ENCODE measurements at places on chromosomes 16 and 17.
A peak's percentile ranks its signal among the peaks of the same experiment; 100 is the strongest.

DNA sequence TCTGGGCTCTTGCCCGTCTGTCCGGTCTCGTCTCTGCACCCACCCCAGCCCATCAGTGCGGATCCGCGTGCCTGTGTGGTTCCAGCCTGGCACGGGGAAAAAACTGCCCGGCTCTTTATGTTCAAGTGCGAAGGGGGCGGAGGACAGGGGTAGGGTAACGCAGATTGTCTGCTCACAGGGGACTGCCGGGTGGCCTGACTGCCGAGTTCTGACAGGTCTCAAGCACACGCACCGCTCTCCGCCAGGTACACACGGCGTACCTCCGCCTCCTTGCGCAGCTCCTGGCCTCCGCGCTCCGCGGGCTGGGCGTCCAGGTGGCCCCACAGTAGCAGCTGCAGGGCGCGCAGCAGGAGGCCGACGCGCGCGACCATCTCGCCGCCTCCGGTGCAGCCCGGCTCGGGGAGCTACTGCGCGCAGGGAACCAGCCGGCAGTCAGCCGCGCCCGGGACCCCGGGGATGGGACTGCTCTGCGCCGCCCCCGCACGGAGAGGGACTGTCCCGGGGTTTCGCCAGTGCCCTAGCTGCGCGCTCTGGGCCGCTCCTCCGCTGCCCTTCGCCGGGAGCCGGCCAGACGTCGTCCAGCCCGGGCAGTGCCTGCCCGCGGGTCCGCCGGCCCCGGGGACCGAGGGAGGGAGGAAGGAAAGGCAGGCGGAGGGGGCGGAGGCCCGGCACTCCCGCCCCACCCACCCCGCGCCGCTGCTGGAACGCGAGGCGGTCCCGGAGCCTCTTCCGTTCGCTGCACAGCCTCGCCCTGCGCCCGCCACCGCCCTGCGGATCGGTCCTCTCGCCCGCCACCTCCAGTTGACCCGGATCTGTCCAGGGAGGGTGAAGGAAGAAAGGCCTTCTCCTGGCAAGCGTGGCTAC, at the start of gene MMP28:
TSS of gene MMP28 (minus strand) at position 635 of the 864 bp plus-strand sequence. CDS start at position 371, 264 bp downstream.
- peak; percentile 50 for DNase-seq

GRCh38 chr17:64938925-64939474, 19.7 kb upstream of the LRRC37A3 start:
- DNase-seq, result no peak

DNA sequence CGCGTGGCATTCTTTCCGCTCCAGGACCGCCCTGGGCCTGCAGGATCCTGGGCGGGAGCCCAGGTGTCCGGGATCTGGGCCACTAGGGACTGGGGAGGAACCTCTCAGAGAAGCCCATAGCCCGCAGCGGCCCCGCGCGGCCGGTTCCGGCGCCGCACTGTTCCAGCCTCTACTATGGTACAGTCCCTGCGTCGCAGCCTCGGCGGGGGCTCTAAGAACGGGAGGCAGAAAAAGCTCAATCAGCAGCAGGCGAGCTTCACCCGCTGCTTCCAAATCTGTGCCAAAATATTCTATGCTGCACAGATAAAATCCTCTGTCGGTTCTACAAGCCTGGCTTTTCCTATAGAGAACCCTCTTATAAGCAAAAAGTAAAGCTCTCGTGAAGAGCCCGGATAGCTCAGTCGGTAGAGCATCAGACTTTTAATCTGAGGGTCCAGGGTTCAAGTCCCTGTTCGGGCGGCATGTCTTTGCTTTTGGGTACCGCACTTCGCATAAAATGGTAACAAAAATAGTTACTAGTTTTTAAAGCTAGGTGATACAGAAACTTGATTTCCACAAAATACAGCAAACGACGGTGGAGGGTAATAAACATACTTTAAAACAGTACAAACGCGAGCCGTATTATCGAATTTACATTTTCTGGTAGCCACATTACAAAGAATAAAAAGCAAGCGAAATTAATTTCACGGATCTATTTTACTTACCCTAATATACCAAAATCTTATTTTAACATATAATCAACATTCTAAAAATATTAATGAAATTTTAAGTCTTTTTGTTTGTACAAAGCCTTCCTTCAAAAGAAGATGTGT, 661 bp upstream of the ALOXE3 start:
- peak; percentile 89 for DNase-seq

DNA sequence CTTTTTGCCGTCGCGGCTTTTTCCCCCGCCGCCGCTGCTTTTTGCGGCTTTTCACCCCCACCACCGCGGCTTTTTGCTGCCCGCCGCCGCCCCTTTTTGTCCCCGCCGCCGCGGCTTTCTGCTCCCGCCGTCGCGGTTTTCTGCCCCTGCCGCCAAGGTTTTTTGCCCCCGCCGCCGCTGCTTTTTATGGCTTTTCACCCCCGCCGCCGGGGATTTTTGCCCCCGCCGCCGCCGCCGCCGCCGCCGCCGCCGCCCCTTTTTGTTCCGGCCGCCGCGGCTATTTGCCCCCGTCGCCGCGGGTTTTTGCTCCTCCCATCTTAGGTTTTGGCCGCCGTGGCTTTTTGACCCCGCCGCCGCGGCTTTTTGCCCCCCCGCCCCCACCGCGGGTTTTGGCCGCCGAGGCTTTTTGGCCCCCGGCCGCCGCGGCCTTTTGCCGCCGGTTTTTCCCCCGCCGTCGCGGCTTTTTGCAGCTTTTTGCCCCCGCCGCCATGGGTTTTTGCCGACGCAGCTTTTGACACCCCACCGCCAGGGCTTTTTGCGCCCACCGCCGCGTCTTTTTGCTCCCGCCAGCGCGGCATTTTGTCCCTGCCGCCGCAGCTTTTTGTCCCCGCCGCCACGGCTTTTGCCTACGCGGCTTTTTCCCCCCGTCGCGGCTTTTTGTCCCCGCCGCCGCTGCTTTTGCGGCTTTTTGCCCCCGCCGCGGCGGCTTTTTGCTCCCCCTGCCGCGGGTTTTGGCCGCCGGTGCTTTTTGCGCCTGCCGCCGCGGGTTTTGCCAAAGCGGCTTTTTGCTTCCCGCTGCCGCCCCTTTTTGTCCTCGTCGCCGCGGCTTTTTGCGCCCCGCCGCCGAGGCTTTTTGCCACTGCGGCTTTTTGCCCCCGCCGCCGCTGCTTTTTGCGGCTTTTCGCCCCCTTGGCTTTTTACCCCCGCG, 519.4 kb upstream of the WSB1 start:
- no peak for DNase-seq

GRCh38 chr16:48864055-48864454, 254.1 kb upstream of the N4BP1 start:
- no peak for DNase-seq

DNA sequence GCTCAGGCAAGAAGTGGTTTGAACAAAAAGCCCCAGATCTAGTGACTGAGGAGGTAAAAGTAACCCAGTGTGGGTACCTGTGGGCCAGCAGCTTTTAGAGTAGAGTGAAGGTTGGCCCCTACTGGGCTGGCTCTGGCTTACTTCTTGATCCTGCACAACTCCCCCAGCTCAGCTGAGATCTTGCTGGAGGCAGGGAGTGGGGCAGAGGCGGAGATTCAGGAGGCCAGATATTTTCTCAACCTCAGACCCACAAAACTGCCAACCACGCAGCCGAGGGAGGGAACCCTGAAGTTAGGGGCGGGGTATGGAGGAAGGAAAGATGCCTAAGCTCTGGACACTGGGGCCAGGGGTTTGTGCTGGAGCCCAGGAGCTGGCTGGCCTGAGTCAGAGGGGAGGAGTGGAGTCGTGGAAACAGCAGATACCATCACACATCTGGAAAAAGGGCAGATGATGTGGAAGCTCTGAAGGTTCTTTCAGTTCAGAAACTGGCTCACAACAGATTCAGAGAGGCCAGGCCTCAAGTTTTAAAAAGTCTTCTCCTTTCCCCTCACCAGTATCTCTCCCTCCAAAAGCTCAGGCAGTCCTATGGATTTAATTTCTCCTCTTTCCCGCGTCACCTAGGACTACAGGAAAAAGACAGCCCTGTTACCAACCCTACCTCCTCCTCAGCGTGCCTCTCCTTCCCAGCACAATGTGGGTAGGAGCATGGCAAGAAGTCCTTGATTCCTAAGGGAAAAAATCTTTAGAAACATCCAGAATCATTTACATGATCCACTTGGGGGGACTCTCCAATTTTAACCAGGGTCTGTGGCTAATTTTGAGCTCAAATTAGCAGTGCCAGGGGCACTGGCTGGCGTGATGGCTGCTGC, 48.1 kb downstream of the MYO18A start:
- no peak for DNase-seq

DNA sequence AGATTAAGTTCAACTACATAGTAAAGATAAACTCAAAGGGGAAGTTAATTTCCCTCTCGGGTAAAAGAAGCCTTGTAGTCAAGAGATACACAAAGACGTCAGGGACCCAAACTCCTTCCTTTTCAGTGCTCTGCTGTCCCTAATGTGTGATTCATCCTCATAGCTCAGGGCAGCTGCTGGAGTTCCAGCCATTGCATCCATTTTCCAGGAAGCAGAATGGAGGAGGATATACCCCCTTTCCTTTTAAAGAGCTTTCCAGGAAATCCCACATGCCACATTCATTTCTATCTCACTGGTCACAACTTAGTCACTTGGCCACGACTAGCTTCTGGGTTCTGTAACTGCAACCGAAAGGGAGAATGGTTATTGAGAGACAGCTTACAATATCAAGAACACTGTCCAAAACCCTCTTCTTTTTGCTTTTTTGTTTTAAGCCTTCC, 95.3 kb downstream of the SOCS1 start:
- no peak for DNase-seq

- DNase-seq, result no peak
Measured at GRCh38 chr17:6392609-6393350, 42.1 kb downstream of the AIPL1 start.

- no peak for DNase-seq
Measured at GRCh38 chr17:58329810-58330537, 1.4 kb upstream of the TSPOAP1 start.

DNA sequence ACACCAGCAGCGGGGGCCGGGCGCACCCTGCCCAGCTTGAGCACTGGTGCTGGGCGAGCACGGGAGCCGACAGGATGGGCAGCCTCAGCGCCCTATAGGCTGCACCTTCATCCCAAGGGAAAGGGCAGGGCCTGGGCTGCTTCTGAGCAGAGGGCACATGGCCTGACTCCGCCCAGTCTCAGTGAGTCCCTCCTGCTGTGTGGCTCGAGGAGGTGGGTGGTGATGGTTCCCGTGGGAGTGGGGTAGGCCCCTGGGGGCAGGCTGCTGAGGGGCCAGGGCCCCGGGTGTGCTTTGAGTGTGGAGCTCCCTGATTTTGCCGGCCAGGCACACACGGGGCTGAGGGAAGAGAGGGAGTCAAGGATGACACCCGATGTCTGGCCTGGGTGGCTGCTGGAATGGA, 37.9 kb downstream of the TSC2 start:
- DNase-seq, result no peak

GRCh38 chr16:86077243-86077940, 178.4 kb downstream of the IRF8 start:
- DNase-seq, result no peak

Measured in memory B cell (primary cell).